Breast epithelium (tissue), 4 donors: ENCODE measurements at places on chromosomes 13 and 19. TPM values are rescaled to one million over a fixed set of nuclear protein-coding genes. Genes with fewer than 3 reads are reported as not detected.

DNA sequence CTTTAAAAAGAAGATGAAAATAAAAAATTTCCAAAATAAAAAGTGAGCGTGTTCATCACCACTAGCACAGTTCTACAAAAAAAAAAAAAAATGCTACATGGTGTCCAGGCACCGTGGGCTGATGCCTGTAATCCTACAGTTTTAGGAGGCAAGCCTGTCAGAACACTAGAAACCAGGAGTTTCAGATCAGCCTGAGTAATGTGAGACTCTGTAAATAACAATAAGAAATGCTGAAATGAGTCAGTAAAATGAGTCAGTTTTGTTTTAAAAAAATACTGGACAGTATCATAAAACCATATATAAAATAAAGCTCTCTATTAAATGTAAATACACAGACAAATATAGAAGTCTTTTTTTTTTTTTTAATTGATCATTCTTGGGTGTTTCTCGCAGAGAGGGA lies 30.0 kb downstream of the ZNF91 start:
- no peak overlapping the region for H3K4me3 ChIP-seq
- H3K27me3 ChIP-seq = no peaks in the 10 kb centered on the region
- H3K36me3 ChIP-seq = peaks cover 9% of the 10 kb centered on the region
- H3K4me1 ChIP-seq = no peaks in the 10 kb centered on the region
- H3K27ac ChIP-seq = no peak overlapping the region
- no peak for DNase-seq

KCNRG gene
- 1.6 TPM for total RNA-seq

DNA sequence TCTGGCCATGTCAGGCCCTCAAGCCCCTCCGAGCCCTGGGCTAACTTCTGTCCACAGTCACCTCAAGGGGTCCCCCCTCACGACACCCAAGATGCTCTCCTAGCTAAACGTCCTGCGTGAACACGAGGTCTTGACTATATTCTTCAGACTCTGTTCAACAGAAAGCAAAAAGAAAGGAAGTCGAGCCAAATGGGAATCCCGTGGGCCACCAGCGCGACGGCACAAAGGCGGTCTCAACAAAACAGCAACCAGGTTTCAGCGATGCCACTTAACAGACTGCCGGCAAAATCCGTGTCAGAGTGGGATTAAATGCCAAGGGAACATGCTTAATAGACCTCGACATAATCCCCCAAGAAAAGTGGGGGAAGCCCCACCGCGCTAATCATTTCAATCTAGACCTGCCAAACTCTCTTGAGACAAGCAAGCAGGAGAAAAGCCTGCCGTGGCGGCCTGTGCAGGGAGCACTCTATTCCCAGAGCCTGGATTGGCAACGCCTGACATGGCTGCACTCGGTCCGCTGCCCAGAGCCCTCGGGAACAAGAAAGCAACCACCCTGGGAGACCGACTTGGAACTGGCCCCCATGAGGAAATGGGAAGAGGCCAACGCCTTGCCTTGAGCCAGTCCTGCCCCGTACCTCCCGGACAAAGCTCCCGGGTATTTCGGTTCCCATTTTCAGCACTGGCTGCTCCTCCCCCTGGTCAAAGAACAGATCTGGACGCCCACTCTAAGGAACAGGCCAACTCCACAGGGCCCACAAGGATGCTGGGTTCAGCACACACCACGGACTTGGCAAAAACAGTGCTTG lies 16.0 kb downstream of the ZC3H4 start:
- no peak for DNase-seq
- H3K4me3 ChIP-seq = peak overlapping the region; percentile 12
- H3K27me3 ChIP-seq = no peaks in the 10 kb centered on the region
- peak overlapping the region; percentile 98 for H3K27ac ChIP-seq
- peaks cover 6% of the 10 kb centered on the region for H3K4me1 ChIP-seq

GRCh38 chr13:95650696-95651095 lies 6.2 kb upstream of the DZIP1 start:
- no peak overlapping the region for H3K4me3 ChIP-seq
- H3K36me3 ChIP-seq = no peaks in the 10 kb centered on the region
- no peak overlapping the region for H3K27ac ChIP-seq
- H3K4me1 ChIP-seq = no peaks in the 10 kb centered on the region
- H3K27me3 ChIP-seq = no peaks in the 10 kb centered on the region
- DNase-seq = no peak

PSG11 gene
- total RNA-seq = not detected

ZMYM2 gene
- 118 TPM for total RNA-seq

GRCh38 chr19:24051516-24051915 lies 35.5 kb upstream of the ZNF254 start:
- no peak for DNase-seq
- H3K36me3 ChIP-seq = no peaks in the 10 kb centered on the region
- H3K4me1 ChIP-seq = no peaks in the 10 kb centered on the region

DNA sequence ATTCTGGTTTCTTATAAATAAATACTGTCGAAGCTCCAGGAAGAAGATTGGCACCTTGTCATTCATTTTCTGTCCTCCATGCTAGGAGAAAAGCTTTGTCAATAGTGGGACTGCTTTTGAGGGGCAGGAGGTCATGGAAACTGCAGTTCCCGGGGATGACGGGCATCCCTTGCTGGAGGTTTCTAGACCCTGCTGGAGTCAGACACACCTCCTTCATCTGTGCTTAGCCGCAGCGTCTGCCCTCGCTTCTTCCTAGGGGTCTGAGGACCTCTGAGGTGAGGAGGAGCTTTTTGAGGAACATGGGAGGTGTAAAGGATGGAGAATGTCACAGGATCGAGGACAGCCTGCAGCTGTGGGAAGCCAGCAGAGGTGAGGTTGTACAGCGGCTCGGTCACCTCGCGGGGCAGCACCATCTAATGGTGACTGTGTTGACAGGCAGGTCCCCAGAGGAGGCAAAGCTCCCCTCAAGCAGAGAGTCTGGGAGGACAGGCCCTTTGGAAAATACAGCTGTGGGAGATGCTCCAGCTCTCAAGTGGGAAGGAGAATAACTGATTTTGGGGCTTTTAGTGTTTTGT lies 172.7 kb upstream of the RNF113B start:
- no peak overlapping the region for H3K27ac ChIP-seq
- no peaks in the 10 kb centered on the region for H3K27me3 ChIP-seq
- no peaks in the 10 kb centered on the region for H3K36me3 ChIP-seq
- DNase-seq = peak; percentile 59
- no peaks in the 10 kb centered on the region for H3K4me1 ChIP-seq

HRC gene
- total RNA-seq = 2.7 TPM

DNA sequence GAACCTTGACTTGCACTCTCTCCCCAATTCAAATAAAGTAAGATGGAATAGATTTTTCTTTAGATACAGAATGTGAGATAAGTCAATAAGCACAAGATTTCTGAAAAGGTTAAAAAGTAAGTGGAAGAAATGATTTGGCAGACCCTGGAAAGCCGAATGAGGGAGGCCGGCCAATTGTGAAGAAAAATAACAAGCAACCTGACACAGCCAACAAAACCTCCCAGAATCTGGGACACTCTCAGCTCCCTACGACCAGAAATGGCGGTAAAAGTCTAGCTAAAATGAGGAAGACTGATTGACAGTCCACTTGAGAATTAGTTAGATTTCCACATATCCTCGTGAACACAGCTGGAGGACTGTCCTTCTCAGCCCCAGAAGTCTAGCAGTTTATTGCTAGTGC lies 85.4 kb downstream of the KLF12 start:
- H3K4me1 ChIP-seq = no peaks in the 10 kb centered on the region
- H3K36me3 ChIP-seq = no peaks in the 10 kb centered on the region
- H3K4me3 ChIP-seq = no peak overlapping the region

DNA sequence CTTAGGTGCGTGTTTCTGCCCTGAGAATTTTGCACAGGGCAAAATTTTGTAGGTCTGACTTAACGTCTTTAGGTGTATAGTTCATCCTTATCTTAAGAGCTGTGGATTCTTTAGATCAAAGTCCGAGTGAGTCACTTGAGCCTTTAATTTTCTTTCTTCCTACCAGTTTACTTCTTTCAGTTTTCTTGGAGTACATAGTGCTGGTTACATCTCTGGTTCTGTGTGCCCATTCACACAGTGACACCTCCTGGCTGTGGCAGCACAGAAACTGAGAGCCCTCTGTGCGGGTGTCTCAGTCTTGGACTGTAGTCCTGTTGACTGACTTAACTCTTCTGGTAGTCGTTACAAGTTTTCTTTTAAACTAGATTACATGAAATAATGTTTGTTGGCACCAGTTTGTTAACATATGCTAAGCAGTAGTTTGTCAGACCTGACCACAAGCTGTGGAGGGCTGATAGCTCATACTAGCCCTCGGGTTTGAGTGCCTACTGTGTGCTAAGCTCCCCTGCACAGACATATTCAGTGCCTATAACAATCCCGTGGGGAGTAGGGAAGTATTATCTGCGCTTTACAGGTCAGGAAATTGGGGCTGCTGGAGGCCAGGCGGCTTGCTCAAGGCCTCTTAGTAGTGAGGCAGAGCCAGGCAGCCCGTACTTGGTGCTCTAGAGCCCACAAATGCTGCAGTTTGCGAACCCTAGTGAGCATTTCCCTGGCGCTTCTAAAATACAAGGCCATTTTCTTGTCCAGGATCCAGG lies 1.6 kb downstream of the GATAD2A start:
- H3K27ac ChIP-seq = peak overlapping the region; percentile 85
- no peaks in the 10 kb centered on the region for H3K27me3 ChIP-seq
- DNase-seq = peak; percentile 45
- peak overlapping the region; percentile 86 for H3K4me3 ChIP-seq

ZNF878 gene
- total RNA-seq = 0.33 TPM

DNA sequence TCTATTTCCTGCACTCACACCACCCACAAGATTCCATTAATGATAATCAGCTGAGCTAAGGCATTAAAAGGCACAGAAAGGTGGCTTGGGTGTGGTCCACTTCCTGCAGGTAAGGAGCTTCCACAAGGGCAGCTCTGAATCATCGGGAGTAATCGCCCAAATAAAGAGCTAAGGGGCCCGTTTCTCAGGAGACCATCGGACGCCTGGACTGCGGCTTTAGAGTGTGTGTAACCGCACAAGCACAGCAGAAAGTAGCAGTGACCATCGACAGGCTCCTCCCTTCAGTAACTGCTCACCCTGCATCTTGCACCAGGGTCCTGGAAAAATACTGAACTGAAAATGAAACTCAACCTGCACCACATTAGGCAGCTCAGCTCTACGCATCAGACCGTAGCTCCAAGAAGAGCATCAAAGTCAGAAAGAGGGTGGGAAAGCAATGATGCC lies 6.0 kb downstream of the STK24 start:
- no peaks in the 10 kb centered on the region for H3K27me3 ChIP-seq
- DNase-seq = no peak
- H3K36me3 ChIP-seq = no peaks in the 10 kb centered on the region
- H3K4me3 ChIP-seq = no peak overlapping the region
- peak overlapping the region; percentile 71 for H3K27ac ChIP-seq

- no peaks in the 10 kb centered on the region for H3K36me3 ChIP-seq
- peak overlapping the region; percentile 74 for H3K27ac ChIP-seq
- no peaks in the 10 kb centered on the region for H3K27me3 ChIP-seq
- H3K4me3 ChIP-seq = peak overlapping the region; percentile 87
Measured at GRCh38 chr13:31846961-31847752, 107.8 kb downstream of the RXFP2 start.

- H3K27me3 ChIP-seq = peaks cover 74% of the 10 kb centered on the region
- DNase-seq = no peak
- H3K36me3 ChIP-seq = no peaks in the 10 kb centered on the region
- H3K4me1 ChIP-seq = no peaks in the 10 kb centered on the region
Measured at GRCh38 chr19:29531458-29532025, 5.7 kb downstream of the VSTM2B start.

GRCh38 chr19:13207846-13208671 lies 57.8 kb downstream of the IER2 start:
- H3K27me3 ChIP-seq = no peaks in the 10 kb centered on the region
- peak overlapping the region; percentile 62 for H3K4me3 ChIP-seq
- no peaks in the 10 kb centered on the region for H3K4me1 ChIP-seq
- no peak for DNase-seq
- no peaks in the 10 kb centered on the region for H3K36me3 ChIP-seq

GRCh38 chr13:24032674-24033073 lies 127.8 kb upstream of the SPATA13 start:
- no peak overlapping the region for H3K27ac ChIP-seq
- H3K4me3 ChIP-seq = no peak overlapping the region
- DNase-seq = no peak
- no peaks in the 10 kb centered on the region for H3K36me3 ChIP-seq

KRI1 gene
- 16.4 TPM for total RNA-seq

DNA sequence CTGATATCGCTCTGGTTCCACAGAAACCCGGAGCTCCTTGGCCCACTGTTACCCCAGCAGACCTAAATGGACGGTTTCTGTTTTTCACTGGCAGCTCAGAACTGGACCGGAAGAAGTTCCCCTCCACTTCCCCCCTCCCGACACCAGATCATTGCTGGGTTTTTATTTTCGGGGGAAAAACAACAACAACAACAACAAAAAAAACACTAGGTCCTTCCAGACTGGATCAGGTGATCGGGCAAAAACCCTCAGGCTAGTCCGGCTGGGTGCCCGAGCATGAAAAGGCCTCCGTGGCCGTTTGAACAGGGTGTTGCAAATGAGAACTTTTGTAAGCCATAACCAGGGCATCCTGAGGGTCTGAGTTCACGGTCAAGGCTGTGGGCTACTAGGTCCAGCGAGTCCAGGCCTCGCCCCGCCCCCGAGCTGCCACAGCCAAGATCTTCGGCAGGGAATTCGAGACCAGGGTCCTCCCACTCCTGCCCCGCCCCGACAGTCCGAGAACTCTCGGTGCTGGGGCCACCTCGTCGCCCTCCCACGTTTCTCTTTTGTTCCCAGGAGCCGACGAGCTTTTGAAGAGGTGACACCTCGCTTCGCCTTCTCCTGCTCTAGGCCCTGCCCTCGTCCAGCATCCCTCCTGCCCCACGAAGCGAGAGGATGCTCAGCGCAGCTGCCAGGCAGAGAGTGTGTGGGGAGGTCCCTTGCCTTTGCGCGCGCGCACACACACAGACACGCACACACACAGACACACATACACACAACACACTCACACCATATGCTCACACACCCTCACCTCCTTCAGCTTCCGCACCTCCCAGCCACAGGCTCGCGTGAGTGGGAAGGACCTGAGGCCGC lies 8.8 kb downstream of the ZIC2 start:
- no peak overlapping the region for H3K4me3 ChIP-seq
- H3K36me3 ChIP-seq = no peaks in the 10 kb centered on the region
- peaks cover 99% of the 10 kb centered on the region for H3K27me3 ChIP-seq
- no peak for DNase-seq

GRCh38 chr13:106287351-106287750 lies 248.1 kb downstream of the EFNB2 start:
- DNase-seq = no peak
- peaks cover under 1% of the 10 kb centered on the region for H3K36me3 ChIP-seq
- H3K27me3 ChIP-seq = no peaks in the 10 kb centered on the region
- H3K27ac ChIP-seq = no peak overlapping the region
- H3K4me1 ChIP-seq = no peaks in the 10 kb centered on the region

- H3K27me3 ChIP-seq = no peaks in the 10 kb centered on the region
- DNase-seq = no peak
- no peaks in the 10 kb centered on the region for H3K4me1 ChIP-seq
- no peak overlapping the region for H3K4me3 ChIP-seq
- H3K27ac ChIP-seq = no peak overlapping the region
- H3K36me3 ChIP-seq = no peaks in the 10 kb centered on the region
Measured at GRCh38 chr13:42035905-42036521, 12.4 kb upstream of the DGKH start.

THAP8 gene
- 10.2 TPM for total RNA-seq
